ENCODE measurements at places on chromosomes 1 and 21. TPM values are rescaled to one million over a fixed set of nuclear protein-coding genes. Genes with fewer than 3 reads are reported as not detected.

GPR61 gene
- 0.32 TPM for polyA plus RNA-seq

DNA sequence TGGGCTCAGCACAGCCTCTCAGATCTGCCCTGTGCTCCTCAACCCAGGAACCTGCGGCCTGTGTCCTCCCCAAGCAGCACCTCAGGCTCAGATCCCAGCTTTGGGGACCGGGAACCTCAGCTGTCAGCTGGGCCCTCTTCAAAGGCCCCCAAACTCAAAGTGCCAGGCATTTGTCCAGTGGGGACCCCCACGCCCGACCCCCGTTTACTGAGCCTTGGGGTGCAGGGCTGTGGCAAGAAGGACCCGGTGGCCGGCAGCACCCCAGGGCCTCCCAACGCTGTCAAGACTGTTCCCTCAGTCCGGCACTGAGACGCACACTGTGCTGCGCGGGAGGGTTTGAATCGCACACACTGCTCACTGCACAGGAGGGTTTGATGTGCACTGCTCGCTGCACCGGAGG is 35.0 kb downstream of the MORN1 start:
- DNase-seq = no peak
- H3K4me3 ChIP-seq = no peak overlapping the region
- no peaks in the 10 kb centered on the region for H3K36me3 ChIP-seq
- H3K4me1 ChIP-seq = no peaks in the 10 kb centered on the region
- no peak overlapping the region for H3K27ac ChIP-seq

GRCh38 chr1:194161591-194161990 is 975.2 kb upstream of the B3GALT2 start:
- no peak for DNase-seq
- H3K4me3 ChIP-seq = no peak overlapping the region
- no peak overlapping the region for H3K27ac ChIP-seq
- no peaks in the 10 kb centered on the region for H3K36me3 ChIP-seq

- no peaks in the 10 kb centered on the region for H3K36me3 ChIP-seq
- H3K4me3 ChIP-seq = no peak overlapping the region
- no peaks in the 10 kb centered on the region for H3K4me1 ChIP-seq
- H3K27me3 ChIP-seq = no peaks in the 10 kb centered on the region
- DNase-seq = no peak
Measured at GRCh38 chr1:14215151-14215550, 383.3 kb upstream of the KAZN start.

- H3K27me3 ChIP-seq = no peaks in the 10 kb centered on the region
- H3K36me3 ChIP-seq = no peaks in the 10 kb centered on the region
- no peaks in the 10 kb centered on the region for H3K4me1 ChIP-seq
- no peak overlapping the region for H3K4me3 ChIP-seq
- DNase-seq = no peak
- no peak overlapping the region for H3K27ac ChIP-seq
Measured at GRCh38 chr1:31658721-31659120, 14.0 kb upstream of the PEF1 start.

GRCh38 chr1:115023593-115023992 is 6.0 kb upstream of the TSHB start:
- no peak overlapping the region for H3K27ac ChIP-seq
- DNase-seq = no peak
- H3K4me3 ChIP-seq = no peak overlapping the region

APCS gene
- 5,859 TPM for polyA plus RNA-seq
